ENCODE measurements at places on chromosomes 5 and 9. TPM values are rescaled to one million over a fixed set of nuclear protein-coding genes. Genes with fewer than 3 reads are reported as not detected.

The DMRTA1 gene
- total RNA-seq, result 0.49 TPM

The PLAC8L1 gene
- total RNA-seq, result not detected

The ZBTB26 gene
- total RNA-seq, result 6.0 TPM

The PDLIM4 gene
- 78.2 TPM for total RNA-seq

The CER1 gene
- total RNA-seq, result not detected

The SPARC gene
- total RNA-seq, result 1,844 TPM

The COMMD10 gene
- total RNA-seq, result 24.7 TPM

The PCDHGA8 gene
- total RNA-seq, result 3.0 TPM

The TYRP1 gene
- not detected for total RNA-seq

The F2RL1 gene
- total RNA-seq, result 3.9 TPM

The CEP78 gene
- total RNA-seq, result 11.4 TPM

The PCDHA1 gene
- total RNA-seq, result under 0.01 TPM

The TMEFF1 gene
- 9.1 TPM for total RNA-seq

The ARSI gene
- total RNA-seq, result 12.0 TPM

The SLC34A1 gene
- not detected for total RNA-seq

The BASP1 gene
- 128 TPM for total RNA-seq

The HARS2 gene
- total RNA-seq, result 23.5 TPM

The SH3RF2 gene
- total RNA-seq, result 1.5 TPM

The TXNDC8 gene
- not detected for total RNA-seq

The PTPN3 gene
- 0.61 TPM for total RNA-seq

The INSL6 gene
- total RNA-seq, result not detected

The DOLK gene
- total RNA-seq, result 31.8 TPM

The KLHL3 gene
- total RNA-seq, result 0.73 TPM

The CAMK4 gene
- total RNA-seq, result 4.0 TPM

The EIF4E1B gene
- total RNA-seq, result not detected

The NR2F1-AS1 gene
- 26.2 TPM for total RNA-seq

The CDH18 gene
- total RNA-seq, result not detected

The OR1Q1 gene
- total RNA-seq, result 0.36 TPM

The AGXT2 gene
- not detected for total RNA-seq

The NIM1K gene
- 3.7 TPM for total RNA-seq

The PCDHA8 gene
- total RNA-seq, result 0.24 TPM

The FOXD4L3 gene
- total RNA-seq, result not detected

The ANKS6 gene
- 23.4 TPM for total RNA-seq
